Fibroblast of lung (primary cell): ENCODE measurements at places on chromosomes 4 and X. TPM values are rescaled to one million over a fixed set of nuclear protein-coding genes. Genes with fewer than 3 reads are reported as not detected.

RS1 gene
- not detected in 2 replicates for total RNA-seq

RTL5 gene
- 2.8 and 4.5 TPM in 2 replicates for total RNA-seq

CASK gene
- total RNA-seq: 57.0 and 78.3 TPM in 2 replicates

MAEA gene
- 37.2 and 44.3 TPM in 2 replicates for total RNA-seq

DCAF8L2 gene
- not detected in 2 replicates for total RNA-seq

IGFBP7 gene
- total RNA-seq: 54.8 and 108 TPM in 2 replicates
